Pulmonary artery endothelial cell (primary cell): ENCODE measurements at places on chromosomes 6 and 20. TPM values are rescaled to one million over a fixed set of nuclear protein-coding genes. Genes with fewer than 3 reads are reported as not detected.

The GJE1 gene
- total RNA-seq: not detected in 2 replicates

DNA sequence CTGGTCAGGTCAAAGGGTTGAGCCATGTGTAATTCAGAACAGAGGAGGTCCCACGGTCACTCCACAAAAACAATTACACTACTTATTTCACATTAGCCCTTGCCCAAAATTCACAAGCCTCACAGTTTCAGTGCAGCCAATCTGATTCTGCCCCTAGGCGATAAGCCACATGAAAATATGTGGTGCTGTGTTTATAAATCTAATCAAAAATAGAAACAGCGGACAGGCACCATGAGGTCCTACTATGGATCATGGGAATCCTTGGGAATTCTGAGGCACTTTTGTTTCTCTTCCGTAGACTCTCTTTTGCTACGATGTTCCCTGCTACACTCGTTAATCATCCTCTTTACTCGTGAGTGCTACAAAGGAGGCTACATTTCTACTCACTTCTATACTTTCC is 476.1 kb downstream of the TFAP2A start:
- DNase-seq: no peak

GRCh38 chr6:33950472-33950881 is 146.7 kb upstream of the MLN start:
- no peak for DNase-seq

The TMEM151B gene
- total RNA-seq: 0.07 and 0.11 TPM in 2 replicates
